Karpas-422 (cell line): ENCODE measurements at places on chromosomes 6 and 20.

- no peak for DNase-seq
Measured at GRCh38 chr20:20010639-20011500, 6.3 kb upstream of the NAA20 start.

- DNase-seq, result no peak
Measured at GRCh38 chr6:103198386-103198785, 1661.3 kb downstream of the HACE1 start.

GRCh38 chr6:99091985-99092384 is 144.2 kb upstream of the FBXL4 start:
- no peak for DNase-seq

- no peak for DNase-seq
Measured at GRCh38 chr6:56364431-56364826, 117.0 kb upstream of the COL21A1 start.

GRCh38 chr6:18102783-18103509 is 19.5 kb downstream of the NHLRC1 start:
- no peak for DNase-seq

- no peak for DNase-seq
Measured at GRCh38 chr6:133544419-133544818, 303.3 kb downstream of the EYA4 start.

DNA sequence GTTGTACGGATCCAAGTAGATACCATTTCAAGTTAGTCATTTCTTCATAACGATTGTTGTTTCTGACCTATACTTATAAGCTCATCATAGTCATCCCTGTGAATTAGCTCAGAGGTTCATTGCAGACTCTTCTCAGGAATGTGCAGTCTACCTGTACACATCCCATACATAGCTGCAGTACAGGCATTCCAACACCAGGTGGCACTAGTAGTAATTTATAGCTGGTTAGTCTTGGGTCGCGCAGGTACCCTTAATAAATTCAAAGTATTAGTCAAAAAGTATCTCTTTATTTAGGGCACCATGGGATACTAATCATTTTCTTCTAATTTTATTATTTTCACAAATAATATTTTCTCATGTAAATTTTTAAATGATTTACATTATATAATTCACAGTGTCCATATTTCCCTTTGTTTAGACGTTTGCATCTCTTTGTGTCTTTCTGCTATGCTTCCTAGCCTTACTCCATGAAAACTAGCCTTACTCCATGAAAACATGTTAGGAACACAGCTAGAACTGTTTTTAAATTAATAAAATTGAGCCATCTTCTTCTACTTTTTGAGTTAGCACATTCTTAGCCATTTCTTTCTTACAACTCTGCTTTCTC is 128.6 kb upstream of the FAM83B start:
- peak; percentile 86 for DNase-seq

DNA sequence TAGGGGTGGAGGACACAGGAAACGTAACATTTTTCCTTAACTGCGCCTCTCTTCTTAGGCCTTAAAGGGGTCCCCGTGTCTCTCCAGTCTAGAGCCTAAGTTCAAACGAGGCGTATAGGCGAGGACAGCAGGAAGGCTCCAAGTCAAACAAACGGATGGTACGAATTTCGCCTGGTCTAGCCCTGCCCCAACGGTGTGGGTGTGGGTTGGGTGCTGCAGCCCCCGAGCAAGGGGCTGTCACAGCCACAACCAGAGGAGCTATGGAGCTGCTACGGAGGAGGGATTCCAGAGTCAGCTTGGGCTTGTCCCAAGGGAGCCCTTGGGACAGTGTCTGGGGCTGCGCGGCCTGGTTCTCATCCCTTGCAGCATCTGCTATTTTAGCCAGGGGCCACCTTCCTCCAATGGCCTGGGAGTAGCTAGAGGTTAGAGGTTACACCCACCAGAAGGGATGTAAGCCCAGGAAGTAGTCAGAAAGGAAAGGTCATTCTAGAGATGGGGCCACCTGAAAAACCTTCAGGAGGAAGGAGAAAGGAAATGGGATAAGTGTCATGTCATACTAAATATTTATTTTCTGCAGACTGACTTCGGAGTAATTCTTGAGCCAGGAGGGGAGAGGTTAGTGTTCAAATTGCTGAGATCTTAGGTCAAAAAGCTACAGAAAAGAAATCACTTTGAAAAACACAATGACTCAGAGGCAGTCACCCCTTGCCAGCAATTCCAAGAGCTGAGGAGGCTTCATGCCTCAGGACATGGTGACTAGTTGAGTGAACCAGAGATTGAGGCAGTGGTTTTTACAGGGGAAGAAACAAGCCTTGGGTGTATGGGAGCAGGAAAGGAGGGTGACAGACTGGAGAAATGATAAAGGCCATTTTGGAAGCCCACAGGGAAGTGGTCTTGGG is 21.7 kb downstream of the VPS52 start:
- DNase-seq, result no peak

- no peak for DNase-seq
Measured at GRCh38 chr6:11185204-11185842, 47.1 kb downstream of the NEDD9 start.

- DNase-seq, result peak; percentile 51
Measured at GRCh38 chr20:58945965-58946631, 35.0 kb upstream of the NELFCD start.

- no peak for DNase-seq
Measured at GRCh38 chr20:41178904-41179432, 41.6 kb downstream of the PLCG1 start.

GRCh38 chr20:58482416-58482815 is 32.8 kb downstream of the APCDD1L start:
- no peak for DNase-seq

DNA sequence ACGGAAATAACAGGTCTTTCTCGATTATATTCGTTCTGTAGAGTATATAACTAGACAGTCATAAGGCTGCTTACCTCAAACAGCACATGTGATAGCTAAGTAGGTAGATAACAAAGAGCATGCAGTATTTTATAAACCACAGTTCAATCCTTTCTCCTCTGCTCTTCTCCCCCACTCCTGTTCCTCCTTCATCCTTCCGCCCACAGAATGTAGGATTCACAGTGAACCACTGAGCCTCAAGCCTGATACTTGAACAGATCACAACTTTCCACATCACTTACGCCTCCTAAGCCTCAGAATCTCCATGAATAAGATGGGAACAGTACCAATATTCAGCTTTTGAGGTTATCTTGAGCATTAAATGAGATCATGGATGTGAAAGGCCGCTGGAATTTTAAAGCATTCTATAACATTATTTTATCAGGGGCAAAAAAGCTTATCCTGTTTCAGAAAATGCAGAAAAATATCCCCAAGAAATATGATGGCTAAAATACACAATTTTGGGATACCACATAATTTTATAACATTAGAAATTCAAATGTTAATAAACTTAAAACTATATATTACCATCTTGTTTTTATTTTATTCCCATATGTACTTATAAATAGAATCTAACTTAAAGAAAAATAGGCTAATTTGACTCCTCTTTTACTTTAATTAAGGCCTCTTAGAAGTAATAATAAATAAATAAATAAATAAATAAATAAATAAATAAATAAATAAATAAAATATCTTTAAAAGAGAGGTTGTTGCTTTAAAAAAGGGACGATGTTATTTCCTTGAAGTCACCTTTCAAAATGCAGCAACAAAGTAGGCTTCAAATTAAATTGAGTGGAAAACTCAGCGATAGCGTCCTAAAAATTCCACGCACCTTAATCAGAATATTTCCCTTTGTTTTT is 33.4 kb downstream of the MTFR2 start:
- no peak for DNase-seq

DNA sequence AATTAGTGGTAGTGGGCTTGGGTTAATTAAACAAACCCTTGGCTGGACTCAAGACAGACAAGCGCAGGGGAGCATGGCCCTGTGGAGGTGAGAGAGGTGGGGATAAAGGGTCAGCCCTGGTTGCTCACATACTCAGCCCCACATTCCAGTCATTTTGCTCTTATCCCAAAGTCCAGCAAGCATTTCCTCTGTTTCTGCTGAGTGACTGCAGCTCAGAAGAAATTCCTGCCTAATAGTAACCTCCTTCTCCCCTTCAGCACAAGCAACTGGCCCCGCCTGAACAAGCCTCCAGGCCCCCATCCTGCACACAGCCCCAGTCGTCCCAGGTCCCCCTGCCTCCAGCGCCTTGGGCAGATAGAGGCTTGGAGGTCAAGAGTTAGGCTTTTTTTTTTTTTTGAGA is 3.6 kb upstream of the TFEB start:
- DNase-seq, result no peak

- peak; percentile 94 for DNase-seq
Measured at GRCh38 chr20:32819992-32820697, 391 bp downstream of the MAPRE1 start.

DNA sequence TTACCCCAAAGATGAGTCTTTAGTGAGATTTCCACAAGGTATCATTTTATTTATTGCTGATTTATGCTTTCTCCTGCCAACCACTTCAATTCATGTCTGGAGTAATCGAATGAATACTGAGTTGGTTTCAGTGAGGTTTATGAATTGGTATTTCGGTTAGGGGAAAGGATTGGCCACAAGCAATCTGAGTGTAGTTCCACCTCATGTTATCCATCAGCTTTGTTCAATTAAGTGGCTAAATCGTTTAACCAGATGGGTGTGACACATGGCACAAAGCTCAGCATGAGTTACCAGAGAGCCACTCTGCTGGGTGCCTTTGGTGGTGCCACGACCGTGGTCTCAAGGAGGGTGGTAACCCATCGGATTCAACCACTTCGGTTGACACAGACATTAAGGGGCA is 148.2 kb downstream of the FNDC1 start:
- no peak for DNase-seq

DNA sequence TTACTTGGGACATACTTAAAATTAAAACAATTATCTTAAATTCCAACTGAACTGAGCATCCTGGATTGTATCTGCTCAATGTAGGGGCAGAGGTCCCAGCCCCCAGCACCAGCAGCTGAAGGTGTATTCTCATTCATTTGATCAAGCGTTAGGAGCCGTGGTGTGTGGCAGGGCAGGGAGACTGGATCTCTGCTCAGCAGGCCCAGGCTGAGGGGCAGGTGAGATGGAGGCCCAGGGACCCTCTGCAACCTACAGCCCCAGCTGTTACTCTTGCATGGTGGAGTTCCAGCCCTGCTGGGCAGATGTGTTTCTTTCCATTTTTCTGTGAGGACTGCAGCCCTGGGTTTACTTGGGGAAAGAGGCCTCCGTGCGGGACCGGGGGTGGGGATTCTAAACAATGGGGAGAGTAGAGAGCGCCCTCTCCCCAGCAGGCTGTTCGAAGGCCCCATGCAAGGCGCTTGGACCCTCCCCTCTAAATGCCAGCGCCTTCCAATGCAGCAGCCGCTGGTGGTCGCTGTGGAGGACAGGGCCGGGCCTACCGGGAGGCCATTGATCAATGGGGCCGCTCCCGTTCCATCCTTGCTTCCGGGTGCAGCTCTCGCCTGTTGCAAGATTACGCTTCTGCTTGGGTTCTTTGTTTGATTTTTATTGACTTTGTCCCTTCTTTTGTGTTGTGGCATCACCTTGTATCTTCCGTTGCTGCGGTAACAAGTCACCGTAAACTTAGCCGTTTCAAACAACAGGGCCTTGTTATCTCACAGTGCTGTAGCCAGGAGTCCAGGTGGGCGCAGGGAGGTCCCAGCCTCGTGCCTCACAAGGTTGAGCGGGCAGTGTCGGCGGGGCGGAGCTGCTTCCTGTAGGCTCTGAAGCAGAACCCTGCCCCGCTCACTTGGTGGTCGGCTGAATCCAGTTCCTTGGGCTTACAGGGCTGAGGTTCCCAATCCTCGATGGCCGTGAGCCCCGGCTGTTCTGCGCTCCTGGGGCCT is 134.8 kb upstream of the PHACTR3 start:
- DNase-seq, result no peak

GRCh38 chr6:133632206-133632605 is 256.7 kb upstream of the TCF21 start:
- no peak for DNase-seq

- DNase-seq, result no peak
Measured at GRCh38 chr6:170072246-170072645, 218.6 kb downstream of the DLL1 start.

DNA sequence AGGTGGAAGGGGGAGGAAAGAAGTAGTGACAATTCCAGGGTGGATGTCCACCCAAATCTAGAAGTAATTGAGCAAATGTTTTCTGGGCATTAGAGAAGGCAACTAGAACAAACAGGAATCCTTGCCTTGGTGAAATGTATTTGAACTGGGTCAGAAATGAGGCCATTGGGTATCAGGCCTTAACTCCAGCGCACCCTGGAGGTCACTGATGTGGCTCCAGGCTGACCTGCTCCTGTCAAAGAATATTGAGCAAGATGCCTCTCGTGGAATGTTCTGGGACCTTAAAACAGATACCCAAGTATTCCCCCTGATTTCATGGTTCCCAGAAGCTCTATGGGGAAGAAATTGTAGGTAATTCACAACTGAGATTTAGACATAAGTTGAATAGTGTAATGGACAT is 6.9 kb downstream of the HLA-DPB1 start:
- peak; percentile 75 for DNase-seq

DNA sequence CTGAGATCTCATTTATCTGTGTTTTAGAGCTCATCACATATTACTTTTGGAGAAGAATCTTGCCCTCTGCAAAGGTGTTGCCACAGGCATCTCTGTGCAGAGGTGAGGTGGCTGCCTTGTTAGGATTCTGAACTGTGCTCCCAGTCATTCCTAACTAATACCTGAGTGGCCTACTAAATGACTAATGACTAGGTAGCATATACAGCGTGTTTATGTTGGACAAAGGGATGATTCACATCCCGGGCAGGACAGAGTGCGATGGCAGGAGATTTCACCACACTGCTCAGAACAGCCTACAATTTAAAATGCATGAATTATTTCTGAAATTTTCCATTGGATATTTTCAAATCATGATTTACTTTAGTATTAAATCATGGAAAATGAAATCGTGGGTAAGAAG is 23.1 kb upstream of the CGA start:
- DNase-seq, result no peak

DNA sequence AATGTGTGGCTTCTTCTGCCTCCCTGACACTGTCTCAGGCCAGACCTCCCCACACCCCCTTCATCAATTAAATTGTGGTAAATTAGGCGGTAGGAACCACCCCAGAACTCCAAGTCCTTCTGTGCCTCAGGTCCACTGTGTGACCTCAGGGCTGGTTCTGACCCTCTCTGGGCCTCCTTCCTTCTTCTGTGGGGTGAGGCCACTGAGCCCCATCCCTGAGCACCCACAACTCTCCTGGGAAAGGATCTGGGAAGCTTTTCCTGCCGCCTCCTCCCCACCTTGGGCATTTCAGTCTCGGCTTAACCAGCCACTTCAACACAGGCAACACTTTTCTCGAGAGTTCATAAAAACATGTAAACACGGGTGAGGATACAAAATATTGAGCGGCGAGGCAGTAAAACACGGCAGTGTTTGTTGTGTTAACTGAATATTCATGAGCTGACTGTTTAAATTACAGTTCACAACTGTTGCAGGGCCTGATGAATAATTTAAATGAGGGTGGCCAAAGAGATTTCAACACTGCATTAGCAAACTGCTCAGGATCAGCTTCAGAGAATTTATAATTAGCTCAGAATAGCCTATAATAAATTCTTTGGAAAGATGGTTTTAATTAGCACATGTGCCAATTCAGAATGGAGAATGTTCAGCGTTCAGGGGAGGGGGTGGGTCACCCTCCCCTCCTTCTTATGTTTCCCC is 112.1 kb downstream of the TOX2 start:
- no peak for DNase-seq

- no peak for DNase-seq
Measured at GRCh38 chr6:36035225-36035624, 7.6 kb downstream of the MAPK14 start.
